Left hindlimb (tissue), 1 donor: ENCODE measurements at places on chromosomes 4 and X.

DNA sequence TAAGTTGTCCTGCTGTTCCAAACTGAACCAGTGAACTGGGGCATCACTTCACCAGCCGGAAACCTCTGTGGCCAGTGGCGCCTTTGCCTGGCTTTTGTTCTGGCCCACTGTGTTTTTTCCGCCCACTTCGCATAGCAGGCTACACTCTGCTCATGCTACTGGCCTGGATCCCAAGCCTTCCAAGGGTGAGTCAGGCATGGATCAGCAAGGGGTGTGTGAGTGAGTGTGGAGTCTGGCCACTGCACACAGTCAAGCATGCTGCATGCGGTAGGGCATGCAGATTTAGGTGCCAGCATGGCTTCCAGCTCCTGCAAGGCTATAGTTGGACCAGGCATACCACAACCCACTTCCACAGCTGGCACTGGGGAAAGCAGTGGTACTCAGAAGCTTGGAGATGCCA lies 1967.9 kb downstream of the C4orf33 start:
- no peak for DNase-seq

DNA sequence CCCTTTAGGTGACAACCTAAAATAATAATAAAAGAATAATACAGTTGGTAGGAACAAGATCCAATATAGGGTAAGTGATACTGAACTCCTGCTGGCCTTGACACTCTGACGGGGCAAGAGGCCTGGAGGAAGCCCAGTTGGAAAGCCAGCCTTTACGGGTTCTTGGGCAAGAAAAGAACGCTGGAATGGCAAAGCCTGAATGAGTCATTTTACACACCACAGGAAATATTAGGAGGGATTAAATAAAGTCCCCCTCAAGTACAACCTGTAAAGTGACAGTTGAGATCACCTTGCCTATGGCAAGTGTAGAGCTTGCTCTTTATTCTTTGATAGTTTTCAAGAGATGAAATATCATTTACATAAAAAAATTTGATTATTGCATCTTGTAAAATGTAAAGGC lies 244.5 kb upstream of the TLL1 start:
- DNase-seq, result no peak

- DNase-seq, result peak; percentile 31
Measured at GRCh38 chr4:159070742-159071141, 32.1 kb upstream of the RAPGEF2 start.

DNA sequence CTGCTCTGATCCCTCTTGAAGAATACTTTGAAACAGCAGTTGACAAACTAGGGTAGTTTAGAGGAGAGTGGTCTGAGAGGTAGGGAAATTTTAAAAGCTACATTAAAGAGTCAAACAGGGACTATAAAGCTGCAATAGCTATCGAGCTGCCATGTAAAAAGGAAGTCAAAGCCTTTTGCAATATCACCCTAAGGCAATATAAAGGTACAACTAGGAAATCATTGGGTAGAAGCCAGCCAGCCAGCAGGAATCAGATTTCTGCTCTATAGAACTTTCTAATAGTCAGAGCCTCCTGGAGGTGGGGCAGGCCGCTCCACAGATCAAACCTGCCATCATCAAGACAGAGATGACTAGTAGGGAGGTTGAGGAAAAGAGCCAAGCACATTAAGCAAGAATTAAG lies 15.2 kb upstream of the PHOX2B start:
- no peak for DNase-seq

DNA sequence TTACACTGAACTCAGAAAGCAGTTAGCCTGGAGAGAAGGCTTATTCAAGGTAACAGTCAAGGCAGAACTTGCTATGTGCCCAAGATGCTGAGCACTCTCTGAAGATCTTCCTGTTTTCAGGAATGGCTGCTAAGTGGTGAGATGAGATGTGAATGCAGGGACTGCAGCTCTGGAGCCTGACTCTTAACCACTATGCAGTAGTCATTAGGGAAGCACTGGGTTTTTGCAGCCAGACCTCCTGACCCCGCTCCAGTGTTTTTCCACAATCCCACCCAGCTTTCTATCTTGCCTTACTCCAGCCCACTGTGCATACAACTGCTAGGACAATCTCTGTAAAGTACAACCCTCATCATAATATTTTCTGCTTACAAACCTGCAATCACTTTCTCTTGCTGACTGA lies 95.2 kb upstream of the LNX1 start:
- DNase-seq, result no peak

GRCh38 chr4:48546336-48546735 lies 56.3 kb downstream of the ZAR1 start:
- DNase-seq, result no peak

DNA sequence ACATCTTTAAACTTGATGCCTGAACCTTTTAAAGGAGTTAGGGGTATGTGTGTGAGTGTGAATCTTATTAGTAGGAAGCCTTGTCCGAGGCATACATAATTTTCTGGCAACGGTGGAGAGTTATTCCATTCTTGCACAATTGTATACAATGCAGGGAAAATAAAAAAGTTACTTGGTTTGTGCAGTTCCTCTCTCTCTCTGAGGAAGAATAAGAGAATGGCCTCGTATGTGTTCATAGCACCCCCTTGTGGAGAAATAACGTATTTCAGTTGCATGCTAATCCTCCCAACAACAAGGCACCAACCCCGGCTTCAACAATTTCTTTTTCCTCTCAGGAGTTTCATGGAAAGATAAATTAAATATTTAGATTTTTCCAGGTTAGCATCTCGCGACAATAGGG lies 33.7 kb upstream of the FGF13 start:
- DNase-seq, result no peak

- DNase-seq, result peak; percentile 89
Measured at GRCh38 chr4:1200425-1201035, 28.1 kb upstream of the SPON2 start.

DNA sequence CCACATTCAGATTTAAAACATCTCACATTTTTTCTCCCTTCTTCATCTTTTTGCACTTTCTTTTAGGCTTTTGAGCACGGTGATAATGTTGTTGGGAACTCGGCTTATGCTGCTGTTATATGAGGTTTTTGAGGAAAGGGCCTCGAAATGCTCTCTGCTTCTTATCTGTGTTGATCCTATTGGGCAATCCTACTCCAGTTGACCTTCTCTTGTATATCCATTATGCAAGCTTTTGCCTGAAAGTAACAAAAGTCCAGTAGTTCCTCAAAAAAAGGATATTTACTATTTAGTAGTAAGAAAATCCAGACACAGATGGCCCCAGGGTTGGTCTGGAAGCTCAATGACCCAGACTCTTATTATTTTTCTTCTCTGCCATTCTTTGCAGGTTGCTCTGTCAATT lies 57.7 kb upstream of the SPANXB1 start:
- DNase-seq, result no peak

DNA sequence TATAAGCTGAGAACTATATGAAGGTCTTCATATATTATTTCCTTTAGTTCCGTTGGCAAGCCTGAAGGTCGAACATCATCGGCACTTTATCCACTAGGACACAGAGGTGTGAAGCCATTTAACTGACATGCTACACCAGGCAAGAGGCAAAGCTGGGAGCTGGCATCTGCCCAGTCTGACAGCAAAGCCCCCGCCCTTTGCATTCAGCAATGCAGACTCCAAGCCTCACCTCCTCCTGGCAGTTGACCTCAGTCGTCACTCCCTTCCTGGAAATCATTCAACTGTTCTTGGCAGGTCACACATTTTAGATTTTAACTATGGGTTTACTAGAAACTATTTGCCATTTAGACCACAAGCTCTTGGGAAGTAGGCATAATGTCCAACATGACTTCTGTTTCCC lies 135.8 kb upstream of the FRG1 start:
- peak; percentile 57 for DNase-seq

- DNase-seq, result no peak
Measured at GRCh38 chrX:107571296-107571998, 56.9 kb upstream of the PRPS1 start.

GRCh38 chrX:154063234-154063633 lies 34.3 kb downstream of the MECP2 start:
- DNase-seq, result no peak

- DNase-seq, result no peak
Measured at GRCh38 chr4:83723609-83724008, 187.7 kb downstream of the GPAT3 start.

- DNase-seq, result peak; percentile 27
Measured at GRCh38 chr4:98779088-98779487, 120.7 kb upstream of the TSPAN5 start.

GRCh38 chrX:48835524-48836329 lies at the start of gene PCSK1N:
Gene PCSK1N (minus strand): TSS chrX:48835610. CDS start chrX:48835532, 78 bp downstream.
- no peak for DNase-seq

DNA sequence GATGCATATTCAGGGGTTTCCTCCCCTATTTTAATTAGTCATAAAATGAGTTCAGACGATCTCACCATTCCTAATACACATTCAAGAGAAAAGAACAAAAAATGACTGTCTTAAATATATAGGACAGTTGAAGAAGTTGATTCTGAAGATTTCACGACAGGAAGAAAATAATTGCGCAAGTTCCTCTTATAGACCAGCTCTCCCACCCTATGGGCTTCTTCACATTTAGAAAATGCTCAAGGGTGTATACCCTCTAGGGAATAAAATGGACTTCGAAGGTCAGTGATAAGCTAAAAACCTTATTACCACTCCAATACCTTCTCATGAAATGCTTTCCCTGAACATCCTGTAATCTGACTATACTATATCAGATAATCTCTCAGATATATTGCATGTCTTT lies 149.2 kb upstream of the TEX13C start:
- DNase-seq, result no peak

- DNase-seq, result no peak
Measured at GRCh38 chrX:17359500-17359899, 15.5 kb upstream of the NHS start.

GRCh38 chr4:170729236-170729635 lies 639.5 kb upstream of the AADAT start:
- DNase-seq, result no peak

GRCh38 chr4:48483006-48483776 lies at the start of gene SLC10A4:
Gene SLC10A4 (plus strand): TSS chr4:48483343. CDS start chr4:48483562, 219 bp downstream.
- peak; percentile 34 for DNase-seq

GRCh38 chr4:181365671-181366070 lies 877.5 kb upstream of the TENM3 start:
- no peak for DNase-seq
